ENCODE measurements at places on chromosomes 5 and 9.
A peak's percentile ranks its signal among the peaks of the same experiment; 100 is the strongest.

GRCh38 chr5:108255468-108255867 lies 126.4 kb downstream of the FBXL17 start:
- DNase-seq, result no peak

DNA sequence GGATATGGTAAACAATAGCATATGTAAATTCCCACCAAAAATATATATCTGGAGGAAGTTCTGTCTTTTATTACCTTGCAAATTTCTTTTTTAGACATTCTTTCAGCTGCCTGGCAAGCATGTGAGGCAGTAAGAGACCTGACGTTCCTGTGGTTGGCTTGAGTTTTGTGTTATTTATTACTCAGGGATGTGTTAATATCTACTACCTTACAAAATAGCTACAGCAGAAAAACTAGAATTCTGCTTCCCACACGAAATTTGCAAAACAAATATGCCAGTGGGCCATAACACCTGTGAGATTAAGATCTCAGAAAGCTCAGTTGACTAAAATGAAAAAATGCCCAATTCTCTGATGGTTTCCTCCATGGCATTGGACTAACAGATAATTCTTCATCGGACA lies 274.2 kb downstream of the TMEM167A start:
- DNase-seq, result no peak

GRCh38 chr9:13109781-13110180 lies 169.7 kb downstream of the MPDZ start:
- no peak for DNase-seq

DNA sequence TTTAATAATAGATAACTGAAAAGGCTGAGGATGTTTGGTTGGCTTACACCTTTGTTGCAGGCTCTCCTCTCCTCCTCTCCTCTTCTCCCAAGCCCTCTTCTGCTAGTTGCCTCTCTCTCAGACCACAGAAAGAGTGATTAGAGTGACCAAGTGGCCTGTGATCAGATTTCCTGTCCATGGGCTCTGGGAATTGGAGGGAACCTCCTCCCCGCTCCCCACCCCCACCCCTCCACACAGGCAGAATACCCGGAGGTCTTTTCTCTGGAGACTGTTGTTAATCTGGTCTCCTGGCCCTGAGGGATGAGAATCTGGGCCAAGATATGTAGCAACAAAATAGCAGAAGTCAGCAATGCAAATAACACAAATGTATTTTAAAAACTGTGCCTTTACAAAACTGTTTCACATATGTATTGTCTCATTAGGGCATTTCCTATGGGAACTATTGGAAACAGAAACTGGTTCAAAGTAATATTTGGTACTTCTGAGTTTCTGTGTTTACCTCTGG lies 361.3 kb downstream of the NR2F1-AS1 start:
- DNase-seq, result no peak

DNA sequence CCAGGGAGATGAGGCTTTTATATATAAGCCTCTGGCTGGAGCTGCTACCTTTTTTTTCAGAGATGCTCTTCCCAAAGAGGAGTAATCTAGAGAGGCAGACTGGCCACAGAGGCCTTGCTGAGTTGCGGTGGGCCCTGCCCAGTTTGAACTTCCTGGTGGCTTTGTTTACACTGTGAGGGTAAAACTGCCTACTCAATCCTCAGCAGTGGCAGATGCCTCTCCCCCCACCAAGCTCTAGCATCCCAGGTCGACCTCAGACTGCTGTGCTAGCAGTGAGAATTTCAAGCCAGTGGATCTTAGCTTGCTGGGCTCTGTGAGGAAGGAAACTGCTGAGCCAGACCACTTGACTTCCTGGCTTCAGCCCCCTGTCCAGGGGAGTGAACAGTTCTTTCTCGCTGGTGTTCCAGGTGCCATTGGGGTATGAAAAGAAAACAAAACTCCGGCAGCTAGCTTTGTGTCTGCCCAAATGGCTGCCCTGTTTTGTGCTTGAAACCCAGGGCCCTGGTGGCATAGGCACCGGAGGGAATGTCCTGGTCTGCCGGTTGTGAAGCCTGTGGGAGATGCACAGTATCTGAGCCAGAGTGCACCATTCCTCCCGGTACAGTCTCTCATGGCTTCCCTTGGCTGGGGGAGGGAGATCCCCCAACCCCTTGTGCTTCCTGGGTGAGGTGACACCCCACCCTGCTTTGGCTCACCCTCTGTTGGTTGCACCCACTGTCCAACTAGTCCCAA lies 219.5 kb upstream of the IZUMO3 start:
- DNase-seq, result no peak

DNA sequence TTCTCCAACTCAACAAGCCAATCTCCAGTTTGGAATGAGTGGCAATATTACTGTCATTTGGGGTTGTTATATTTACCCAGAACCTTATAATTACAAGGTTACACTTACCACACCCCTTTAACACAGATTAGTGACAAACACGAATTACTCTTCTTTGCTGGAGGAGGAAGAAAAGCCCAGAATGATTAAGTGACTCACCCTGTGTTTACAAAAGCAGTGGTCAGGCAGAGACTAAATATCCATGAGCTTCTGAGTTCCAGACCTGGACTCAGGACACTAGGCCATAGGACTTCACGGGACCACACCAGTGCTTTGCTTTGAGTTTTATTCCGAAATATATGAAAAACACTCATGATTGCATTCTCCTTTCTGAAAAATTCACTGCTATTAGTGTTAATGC lies 370.8 kb downstream of the TLE1 start:
- no peak for DNase-seq

DNA sequence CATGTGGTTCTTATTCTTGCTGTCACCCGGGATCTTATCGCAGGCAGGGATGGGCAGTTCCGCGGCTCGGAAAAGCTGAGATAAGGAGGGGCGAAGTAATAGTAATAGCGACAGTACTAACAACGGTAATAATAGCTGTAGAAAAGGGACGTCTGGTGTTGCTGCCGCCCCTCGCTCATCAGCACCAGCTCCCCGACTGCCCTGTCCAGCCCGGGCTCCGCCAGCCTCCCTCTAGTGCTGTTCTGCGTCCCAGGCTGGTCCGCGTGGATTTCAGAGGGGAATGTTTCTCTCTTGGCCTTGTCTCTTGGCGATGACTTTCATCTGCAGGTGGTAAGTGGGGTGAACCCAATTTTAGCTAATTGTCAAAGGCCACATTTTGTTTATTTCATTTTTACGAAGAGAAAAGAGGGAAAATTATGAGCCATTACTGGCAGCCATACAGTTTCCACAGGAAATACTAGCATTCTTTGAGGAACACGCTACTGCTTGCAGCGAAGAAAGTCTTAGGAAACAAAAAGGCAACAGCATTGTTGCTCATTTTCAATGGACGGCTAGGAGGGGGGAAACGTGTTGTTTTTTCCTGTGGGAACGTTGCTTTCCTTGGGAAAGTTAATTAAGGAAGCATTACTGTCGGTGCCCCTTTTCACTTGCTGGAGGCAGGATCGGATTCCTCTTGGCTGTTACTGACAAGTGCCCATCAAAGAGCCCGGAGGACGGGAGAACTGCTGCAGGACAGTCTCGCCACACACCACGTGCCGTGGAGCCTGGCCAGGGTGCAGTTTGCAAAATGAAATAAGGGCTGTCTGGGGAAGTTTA lies 762 bp downstream of the SNCAIP start:
- DNase-seq, result no peak

- peak; percentile 4 for DNase-seq
Observed at GRCh38 chr9:3181049-3181953, 337.4 kb upstream of the PUM3 start.

DNA sequence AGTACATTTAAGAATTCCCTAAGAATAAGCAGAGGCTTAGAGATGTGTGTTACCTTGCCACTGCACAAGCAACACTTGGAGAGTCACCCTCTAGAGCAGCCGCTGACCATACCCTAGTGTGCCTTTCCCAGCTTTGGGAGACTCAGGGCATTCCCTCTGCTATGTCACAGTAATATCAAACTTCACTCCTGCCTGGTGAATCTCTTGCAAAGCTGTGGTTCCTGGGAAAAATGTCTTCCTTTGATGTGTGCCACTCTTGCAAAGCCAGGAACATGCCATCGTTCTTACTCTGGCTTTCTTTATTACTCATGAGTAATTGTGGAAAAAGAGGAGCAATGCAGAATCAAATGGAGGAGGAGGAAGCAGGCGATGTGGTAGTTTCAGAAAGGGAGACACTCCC lies 173.2 kb downstream of the CCDC192 start:
- no peak for DNase-seq

- no peak for DNase-seq
Observed at GRCh38 chr5:139676951-139677735, 29.0 kb downstream of the CXXC5 start.

DNA sequence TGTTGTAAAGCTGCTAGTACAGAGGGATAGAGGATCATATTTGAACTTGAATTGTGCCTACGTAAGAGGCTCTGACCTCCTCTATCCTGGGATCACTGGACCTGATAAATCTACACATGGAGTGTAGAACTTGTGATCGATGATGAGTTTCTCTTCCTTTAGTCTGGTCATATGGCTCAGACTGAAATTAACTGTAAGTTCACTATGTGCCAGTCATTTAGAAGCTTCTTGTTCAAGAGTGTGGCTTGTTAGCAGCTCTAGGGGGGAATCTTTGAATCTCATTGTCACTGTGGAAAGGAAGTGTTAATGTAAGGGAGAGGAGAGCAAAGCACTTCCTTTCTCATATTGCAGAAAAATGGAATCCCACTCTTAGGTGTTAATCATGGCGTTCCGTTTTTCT lies 12.1 kb downstream of the ZBTB34 start:
- no peak for DNase-seq

DNA sequence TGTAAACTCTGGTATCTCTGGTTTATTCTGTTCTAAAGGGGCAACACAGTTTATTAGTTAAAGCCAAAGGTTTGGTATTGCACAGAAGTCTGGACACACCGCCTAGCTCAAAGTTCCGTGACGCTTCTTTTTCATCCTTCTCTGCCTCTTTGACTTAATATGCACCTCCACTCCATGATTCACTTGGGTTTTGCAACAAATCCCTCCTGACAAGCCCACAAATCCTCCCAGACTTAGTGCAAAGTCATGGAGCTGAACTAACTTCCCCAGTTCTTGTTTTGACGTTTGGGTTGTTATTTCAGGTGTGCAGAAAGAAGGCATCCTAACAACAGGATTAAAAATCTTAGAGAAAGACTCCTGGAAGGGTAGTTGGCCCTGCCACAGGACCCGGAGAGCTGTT lies 441.6 kb upstream of the DMAC1 start:
- no peak for DNase-seq

DNA sequence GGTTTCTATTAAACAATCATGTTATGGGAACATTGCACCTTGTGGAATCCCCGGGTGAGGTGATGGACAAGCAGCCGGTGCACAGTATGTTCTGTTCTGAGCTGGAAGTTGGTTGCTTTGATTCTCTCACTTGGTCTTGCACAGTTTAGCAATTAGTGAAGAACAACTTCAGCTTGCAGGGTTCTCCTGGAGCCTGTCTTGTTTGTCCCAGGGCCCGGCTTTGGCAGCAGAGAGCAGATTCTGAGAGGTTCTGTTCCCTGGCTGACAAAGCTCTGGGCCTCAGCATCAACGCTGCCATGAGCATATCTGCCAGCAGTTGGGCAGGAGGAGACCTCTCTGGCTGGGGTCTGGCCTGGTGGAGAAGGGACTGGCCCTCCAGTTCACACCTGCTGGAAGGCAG lies 16.9 kb downstream of the GADD45G start:
- DNase-seq, result no peak

DNA sequence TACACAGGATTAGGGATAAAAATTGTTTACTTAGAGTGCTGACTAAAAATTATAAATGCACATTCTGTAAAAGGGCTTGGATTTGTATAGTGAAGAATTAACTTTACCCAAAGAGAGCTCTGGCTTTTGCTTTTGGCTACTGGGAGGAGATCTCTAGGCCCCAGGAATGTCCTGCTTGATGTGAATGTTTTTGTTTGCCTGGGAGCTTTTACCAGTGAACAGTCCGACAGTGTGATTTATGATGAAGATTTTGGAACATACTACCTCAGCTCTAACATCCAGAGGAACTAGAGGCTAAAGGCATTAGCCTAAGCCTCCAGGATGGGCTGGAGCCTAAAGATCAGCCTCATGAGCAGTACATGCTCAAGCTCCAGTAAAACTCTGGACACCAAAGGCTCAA lies 103.7 kb upstream of the RFX3 start:
- DNase-seq, result no peak

- DNase-seq, result no peak
Observed at GRCh38 chr5:51484326-51484725, 101.1 kb downstream of the ISL1 start.

DNA sequence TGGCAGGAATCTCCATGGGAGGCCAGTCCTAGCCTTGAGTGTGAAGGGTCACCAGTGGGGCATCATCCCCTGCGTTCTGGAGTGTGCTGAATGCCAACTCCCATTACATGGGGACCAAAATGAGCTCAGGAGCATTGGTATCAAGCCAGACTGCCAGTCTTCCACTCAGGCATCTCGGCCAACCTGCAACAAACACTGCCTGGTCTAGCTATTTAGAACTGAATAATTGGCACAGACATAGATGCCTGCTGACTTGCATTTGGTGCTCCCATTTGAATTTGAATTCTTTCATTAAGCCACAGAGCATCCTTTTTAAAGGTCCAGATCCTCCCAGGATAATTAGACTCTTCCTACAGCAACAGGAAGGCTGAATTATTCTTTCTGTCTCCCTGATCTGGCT lies 116.6 kb upstream of the ABCA1 start:
- DNase-seq, result no peak

GRCh38 chr9:35407846-35408245 lies 82.1 kb upstream of the RUSC2 start:
- DNase-seq, result no peak

DNA sequence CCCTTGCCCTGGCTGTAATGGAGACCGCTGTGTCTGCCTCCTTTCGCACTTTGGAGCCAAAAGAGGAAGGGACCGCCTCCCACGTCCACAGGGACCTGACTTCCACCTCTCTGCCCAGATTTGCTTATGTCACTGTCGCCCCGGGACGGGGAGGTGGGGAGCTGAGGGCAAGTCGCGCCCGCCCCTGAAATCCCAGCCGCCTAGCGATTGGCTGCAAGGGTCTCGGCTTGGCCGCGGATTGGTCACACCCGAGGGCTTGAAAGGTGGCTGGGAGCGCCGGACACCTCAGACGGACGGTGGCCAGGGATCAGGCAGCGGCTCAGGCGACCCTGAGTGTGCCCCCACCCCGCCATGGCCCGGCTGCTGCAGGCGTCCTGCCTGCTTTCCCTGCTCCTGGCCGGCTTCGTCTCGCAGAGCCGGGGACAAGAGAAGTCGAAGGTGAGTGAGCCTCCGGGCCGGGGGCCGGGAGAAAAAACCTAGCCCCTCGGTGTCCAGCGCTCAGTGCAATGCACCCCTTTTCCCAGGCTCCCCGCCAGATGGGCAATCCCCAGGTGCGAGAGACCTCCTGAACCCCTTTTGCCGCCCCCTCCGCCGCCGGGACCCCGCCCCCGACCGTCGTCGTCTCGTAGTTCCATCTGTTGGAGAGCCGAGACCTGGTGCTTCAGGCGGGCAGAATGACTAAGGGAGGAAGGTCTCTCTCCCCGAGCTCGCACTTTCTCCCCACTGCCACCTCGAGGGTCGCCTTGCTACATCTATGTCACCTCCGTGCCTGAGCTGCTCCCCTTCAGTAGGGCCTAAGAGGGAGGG lies at the start of gene GPX3:
Gene GPX3, plus strand, starts transcription at position 288 of the 807 bp plus-strand sequence. Its CDS starts 64 bp downstream, at position 352.
- DNase-seq, result no peak

GRCh38 chr5:157370967-157371366 lies 89.0 kb upstream of the NIPAL4 start:
- DNase-seq, result no peak
